MG63 (cell line): ENCODE measurements at places on chromosomes 7 and 10.

DNA sequence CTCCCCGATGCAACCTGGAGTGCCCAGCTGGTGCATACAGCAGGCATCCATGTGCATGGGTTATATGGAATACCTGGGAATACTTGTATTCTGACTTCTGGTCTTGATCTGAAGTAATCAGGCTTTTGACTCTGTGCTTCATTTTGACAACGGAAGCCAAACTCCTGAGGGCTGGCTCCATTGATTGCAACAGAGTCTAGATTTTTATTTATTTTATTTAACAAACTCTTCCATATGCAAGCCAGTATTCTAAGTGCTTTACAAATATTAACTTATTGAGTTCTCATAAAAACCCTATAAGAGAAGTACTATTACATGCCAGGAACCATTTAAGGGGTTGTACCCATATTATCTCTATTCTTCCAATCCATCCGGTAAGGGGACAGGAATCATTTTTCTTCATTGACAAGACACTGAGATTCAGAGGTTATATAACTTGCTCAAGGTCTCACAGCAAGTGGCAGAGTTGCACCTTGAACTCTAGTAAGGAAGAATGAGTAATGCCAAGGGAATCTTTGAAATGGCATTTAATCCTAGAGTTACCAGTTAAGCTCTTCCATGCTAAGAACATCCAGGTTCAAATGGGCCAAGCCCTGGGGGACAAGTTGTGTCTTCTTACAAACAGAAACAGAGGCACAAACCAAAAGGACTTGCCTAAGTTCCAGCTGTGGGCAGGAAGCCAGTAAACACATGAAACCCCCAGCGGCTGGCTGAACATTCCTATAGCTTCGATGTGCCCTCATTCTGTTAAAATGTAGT is 241.0 kb downstream of the WDR11 start:
- DNase-seq: no peak

DNA sequence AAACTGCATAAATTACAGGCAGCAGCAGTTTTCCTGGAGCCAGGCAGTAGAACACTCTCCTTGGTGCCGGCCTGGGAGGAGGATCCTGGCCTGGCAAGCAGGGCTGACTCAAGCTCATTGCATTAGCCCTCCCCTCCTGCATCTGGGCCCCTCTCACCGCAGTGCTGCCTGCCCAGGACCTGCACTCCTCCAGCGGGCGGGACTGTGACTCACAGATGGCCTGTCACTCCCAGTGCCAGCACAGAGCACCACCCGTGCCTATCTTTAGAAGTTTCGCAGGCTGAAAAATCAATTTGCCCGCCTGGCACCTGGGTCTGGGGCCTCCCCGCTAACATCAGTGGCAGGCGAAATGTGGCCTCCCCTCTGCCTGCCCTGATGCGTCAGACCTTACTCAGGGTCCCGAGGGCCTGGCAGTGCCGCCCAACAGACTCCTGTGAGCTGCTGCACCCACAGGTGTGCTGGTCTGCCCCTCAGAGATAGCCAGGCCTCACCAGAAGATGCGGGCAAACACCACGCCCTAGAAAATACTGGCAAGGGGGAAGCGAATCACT is 123.8 kb downstream of the KCNMA1 start:
- peak; percentile 97 for DNase-seq

DNA sequence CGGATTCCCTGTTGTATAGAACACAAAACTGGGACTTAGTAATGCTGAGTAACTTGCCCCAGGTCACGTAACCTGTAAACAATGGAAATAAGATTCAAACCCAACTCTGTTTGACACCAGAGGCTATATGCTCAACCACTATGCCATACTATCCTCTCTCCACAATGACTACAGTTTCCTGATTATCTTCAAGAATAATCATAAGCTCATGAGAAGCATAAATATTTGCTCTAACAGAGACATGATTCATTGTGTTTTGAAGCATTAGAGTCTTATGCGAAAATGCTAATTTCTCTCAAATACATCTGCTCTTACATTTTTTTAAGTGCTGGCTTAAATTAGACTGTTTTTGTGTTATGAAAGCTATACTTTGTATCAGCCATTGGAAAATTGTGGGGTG is 241.3 kb downstream of the LHFPL3 start:
- no peak for DNase-seq

DNA sequence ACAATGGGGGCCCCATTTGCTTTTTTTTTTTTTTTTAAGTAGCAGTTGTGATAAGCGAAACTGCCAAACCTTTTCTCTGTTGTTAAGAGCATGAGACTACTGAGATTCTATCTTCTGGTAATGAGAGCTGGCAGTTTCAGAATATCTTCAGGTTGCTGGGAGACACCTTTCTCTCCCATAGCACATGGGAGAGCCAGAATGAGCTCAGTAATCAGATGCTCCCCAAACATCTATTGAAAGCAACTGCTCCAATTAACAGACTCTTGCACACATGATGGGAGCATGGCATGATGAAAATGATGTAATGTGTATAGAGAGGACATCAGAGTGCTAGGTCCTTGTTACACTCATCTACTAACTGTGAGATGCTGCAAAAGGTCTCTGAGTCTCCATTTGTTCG is 18.8 kb downstream of the MYO3A start:
- DNase-seq: no peak

DNA sequence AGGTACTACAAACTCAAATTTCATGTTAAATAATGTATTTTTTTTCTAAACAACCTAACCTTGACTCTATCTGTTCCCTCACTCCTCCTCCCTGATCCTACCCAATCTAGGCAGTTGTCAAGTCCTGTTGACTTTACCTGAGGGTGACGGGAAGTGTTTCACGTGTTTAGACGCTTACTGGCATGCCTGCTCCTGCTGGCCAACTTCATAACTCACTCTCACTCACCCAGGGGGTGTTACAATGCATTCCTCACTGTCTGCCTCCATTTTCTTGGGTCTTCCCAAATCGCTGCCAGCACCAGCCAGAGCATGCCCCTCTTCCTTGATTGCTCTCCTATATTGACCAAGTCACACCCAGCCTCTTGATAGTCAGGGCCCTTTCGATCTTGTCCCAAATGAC is 28.3 kb downstream of the CRCP start:
- no peak for DNase-seq

GRCh38 chr7:77409005-77409738 is 7.0 kb downstream of the GSAP start:
- no peak for DNase-seq

DNA sequence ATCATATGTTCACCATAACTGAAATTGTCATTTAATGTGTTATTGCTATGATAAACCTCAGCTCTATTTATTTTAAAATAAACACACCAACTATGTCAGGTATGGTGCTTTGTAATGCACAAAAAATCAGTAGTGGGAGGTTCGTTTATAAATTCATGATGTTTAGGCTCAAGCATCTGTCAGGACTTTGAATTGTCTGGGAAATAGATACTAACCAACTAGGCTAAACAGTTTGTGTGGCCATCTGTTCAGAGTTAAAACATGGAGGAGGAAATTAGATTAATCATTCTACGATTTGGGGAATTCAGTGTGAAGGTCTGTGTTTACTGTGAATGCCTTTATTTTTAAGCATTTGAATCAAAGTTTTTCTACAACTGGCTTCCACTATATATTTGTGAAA is 212.6 kb upstream of the FZD8 start:
- no peak for DNase-seq

GRCh38 chr7:85840554-85840953 is 653.7 kb upstream of the SEMA3D start:
- no peak for DNase-seq

DNA sequence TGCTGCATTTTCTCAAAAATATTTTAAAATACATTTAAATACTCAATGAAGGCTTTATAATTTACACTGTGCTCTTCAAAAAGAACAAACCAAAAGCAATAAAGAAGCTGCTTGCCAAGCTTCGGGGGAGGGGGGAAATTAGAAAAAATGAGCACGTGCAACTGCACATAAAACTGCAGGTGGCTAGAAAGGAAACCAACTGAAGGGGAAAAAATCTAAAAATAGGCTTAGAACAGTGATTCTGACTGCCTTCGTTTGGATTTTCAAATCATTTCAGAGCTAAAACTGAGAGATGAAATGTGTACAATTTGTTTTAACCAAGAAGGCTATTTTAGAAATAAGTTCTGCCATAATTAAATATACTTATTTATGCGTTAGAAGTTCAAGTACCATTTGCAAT is 61.4 kb downstream of the ABI1 start:
- DNase-seq: no peak

- DNase-seq: no peak
Observed at GRCh38 chr10:116186273-116186672, 86.7 kb downstream of the GFRA1 start.

- no peak for DNase-seq
Observed at GRCh38 chr10:101545898-101546297, 42.2 kb downstream of the POLL start.
